ENCODE measurements at places on chromosomes 6 and 20. TPM values are rescaled to one million over a fixed set of nuclear protein-coding genes. Genes with fewer than 3 reads are reported as not detected.

The ARHGAP18 gene
- 2.4 TPM for polyA plus RNA-seq

DNA sequence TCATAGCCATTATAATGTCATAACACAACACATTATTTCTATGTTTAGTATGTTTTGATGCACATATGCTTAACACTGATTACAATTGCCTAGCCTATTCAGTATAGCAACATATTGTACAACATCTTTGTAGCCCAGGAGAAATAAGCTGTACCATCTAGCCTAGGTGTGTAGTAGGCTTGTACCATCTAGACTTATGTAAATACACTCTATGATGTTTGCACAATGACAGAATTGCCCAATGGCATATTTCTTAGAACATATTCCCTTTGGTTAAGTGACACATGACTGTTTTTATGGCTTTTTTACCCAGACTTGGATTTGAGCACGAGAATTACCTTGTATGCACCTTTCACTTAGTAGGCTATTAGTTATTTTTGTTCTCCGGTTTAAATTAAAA, 64.5 kb upstream of the HIVEP1 start:
- DNase-seq, result no peak

- no peak for DNase-seq
Observed at GRCh38 chr20:54545676-54546358, 70.4 kb downstream of the DOK5 start.

DNA sequence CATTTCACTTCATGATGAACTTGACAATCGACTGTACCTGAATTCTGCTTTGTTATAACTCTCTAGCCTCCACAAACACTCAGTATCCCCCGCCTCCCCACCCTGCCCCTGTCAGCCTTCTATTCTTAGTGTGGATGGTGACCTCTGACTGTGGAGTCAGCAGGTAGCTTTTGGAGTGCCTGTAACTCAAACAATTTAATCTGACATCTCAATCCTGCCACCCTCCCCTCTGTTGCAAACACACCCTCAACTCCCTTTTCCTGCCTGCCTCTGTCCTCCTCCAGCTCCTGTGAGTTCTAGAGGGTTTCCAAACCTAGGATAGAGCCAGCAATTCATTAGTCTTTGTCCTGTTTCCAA, 20.3 kb downstream of the DAAM2 start:
- no peak for DNase-seq

- no peak for DNase-seq
Observed at GRCh38 chr20:19868441-19868840, 110.4 kb downstream of the RIN2 start.

DNA sequence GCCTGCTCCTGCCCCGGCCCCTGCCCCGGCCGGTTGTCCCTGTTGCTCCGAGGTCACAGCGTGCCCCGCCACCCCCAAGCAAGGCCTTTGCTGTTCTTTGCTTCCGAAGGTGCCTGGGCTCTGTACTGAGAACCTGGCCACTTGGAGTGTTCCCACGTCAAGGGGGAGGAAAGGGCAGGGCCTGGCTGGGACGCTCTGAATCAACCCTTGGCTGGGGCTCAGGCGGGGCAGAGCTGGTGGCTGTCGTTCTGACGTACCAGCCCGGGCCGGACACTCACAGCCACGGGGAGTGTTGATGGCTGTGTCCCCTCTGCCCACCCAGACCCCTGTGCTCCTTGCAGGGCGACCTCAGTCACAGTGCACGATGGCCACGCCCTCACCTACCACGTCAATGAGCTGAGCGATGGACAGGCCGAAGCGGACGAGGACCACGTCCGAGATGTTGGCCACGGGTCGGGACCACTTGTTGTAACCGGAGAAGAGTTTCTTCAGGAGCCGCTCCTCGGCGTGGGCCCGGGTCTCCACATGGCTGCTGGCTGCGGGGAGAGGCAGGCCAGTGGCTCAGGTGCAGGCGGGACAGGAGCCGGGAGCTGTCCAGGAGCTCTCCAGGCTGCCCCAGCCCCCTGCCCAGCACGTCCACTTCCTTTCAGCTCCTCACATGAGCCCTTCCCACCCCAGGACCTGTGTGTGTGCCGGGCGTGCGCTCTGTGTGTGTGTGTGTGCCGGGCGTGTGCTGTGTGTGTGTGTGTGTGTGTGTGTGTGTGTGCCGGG, 1.8 kb downstream of the CHRNA4 start:
- DNase-seq, result no peak
